Sciatic nerve (tissue), 2 donors: ENCODE measurements at places on chromosomes 11 and 22.

DNA sequence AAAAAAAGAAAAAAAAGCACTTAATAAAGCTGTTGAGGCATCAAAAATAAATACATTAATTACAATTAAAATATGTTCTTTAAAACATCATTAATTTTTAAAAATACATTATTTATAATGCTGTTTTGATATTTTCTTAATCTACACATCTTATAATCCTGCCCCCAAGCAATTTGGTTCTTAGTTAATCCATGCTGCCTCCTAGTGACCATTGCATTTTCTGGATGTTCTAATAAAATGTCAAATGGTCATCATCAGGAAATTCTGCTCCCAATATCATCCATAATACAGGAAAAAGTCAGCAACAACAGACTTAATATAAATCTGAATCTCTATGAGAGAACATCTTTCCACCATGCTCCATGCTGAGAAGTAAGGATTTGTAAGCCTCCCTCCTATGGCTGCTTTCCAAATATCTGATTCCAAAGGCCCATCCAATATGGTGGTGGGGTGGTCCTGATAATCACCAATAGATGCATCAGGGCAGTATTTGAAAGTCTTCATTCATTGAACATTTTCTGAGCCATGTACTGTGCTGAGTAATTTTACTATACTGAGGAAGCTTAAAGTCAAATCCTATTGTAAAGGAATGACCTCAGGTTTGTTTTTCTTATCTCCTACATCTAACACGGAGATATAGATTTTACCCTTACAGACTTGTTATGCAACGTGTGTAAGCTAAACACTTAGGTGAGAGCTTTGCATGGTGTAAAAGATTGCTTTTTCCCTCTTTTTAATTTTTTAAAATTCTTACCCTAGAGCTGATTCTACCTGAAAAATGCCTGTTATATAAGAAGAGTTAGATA, 124.7 kb upstream of the BMAL1 start:
- DNase-seq: no peak

DNA sequence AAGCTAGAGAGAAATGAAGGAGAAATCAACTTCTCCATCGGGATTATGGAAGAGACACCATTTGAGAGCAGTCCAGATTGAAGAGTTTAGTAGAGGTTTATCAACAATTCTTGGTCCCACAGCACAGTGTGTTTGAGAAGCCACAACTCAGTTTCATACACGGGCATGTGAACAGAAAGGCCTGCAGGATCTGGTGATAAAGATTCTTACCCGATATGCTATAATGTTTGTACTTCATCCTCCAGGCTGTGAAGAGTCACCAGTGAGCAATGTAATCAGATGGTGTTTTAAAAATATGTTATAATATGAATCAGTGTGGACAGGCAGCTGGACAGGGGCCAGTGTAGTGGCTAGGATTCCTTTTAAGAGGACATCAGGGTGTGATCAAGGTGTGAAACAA, 29.7 kb upstream of the VWA5A start:
- no peak for DNase-seq

GRCh38 chr11:110492321-110492685, 62.6 kb downstream of the FDX1 start:
- no peak for DNase-seq

DNA sequence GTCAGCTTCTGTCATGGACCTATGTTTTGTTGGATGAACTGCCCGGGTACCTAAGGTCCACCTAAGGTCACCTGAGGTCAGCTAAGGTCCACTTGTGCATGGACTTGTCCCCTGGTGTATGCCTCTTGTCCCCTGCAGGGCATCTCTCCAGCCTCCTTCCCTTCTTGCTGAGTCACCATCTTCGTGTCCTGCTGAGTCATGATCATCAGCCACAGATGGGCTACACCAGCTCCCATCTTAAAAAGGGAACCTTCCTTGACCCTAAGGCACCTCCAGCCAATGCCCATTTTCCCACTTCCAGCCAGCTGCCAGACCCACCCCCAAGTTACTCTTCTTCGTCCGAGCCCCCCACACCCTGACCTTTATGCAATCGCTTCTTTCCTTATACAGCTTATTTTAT, 544.9 kb downstream of the TBC1D22A start:
- DNase-seq: no peak

- DNase-seq: no peak
Measured at GRCh38 chr22:38327805-38328204, 10.6 kb upstream of the CSNK1E start.

DNA sequence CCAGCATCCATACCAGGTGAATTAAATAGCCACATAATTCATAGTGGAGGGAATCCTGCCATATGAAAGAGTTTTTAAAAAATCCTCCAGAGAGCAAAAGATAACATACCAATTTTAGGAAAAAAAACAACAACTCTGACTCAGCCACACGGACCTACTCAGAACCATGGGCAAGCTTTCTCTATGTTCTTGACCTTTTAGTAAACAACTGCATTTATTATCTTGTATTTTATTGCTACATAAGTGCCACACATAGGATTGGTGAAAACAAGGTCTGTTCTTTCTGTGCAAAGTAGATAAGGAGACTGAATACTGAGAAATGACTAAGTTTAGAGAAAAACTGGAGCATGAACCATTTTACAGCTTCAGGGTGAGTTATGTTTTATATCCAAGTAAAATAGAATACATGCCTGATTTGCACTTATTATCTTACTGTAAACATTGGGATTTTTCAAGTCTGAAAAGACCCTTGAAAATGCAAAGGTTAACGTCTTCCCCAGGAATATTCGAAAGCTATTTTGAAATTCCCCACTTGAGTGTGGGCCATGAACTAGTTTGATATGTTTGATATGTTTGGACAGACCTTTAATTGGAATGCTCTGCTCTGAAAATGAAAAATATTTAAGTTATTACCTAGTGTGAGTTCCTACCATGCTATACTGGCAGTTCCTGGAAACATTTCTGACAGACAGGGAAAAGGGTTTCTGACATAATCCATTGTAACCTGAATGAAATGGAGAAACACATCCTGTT, 89.5 kb upstream of the DDI1 start:
- DNase-seq: no peak

- DNase-seq: no peak
Measured at GRCh38 chr11:5107285-5107684, 30.9 kb downstream of the OR52A5 start.

DNA sequence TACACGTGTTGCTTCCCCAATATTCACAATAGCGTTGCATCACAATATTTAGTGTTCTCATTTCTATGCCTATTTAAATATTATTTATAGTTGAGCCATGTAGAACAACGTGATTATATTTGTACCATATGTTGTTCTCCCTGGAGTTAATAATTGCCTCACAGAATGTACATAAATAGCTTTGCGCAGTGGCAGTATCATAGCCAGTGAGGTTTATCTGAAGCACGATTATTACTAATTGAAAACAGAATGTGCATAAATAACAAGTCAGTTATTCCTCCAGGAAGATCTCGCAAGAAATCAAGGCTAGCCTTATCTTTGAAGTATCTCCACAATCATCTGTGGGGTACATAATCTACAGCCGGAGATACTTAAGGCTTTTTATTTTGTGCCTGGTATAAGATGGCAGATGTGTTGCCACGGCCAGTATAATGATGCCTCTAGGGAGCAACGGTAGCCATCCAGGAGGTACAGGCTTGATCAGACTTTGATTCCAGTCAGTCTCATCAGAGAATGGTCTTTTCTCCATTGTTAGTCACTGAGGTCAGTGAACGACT, 197.5 kb downstream of the MSANTD4 start:
- no peak for DNase-seq

DNA sequence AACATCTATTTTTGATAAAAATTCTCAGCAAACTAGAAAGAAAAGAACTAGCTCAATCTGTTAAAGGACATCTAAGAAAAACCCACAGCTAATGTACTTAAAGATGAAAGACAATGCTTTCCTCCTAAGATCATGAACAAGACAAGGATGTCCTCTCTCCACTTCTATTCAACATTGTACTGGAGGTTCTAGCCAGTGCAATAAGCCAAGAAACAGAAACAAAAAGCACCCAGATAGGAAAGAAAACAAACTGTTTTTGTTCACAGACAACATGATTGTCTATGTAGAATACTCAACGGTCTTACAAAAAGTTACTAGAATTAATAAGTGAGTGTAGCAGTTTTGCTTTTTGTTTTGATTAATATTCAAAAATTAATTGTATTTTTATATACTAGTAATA, 7.8 kb downstream of the CD3D start:
- no peak for DNase-seq
